SHP77 (cell line): ENCODE measurements at places on chromosomes 11 and 22.
A peak's percentile ranks its signal among the peaks of the same experiment; 100 is the strongest.

GRCh38 chr11:67664696-67665540 lies 9.5 kb downstream of the ALDH3B2 start:
- DNase-seq = no peak

- DNase-seq = peak; percentile 54
Measured at GRCh38 chr11:76629853-76630599, 40.5 kb downstream of the LRRC32 start.

GRCh38 chr22:20548806-20549205 lies 41.4 kb downstream of the MED15 start:
- no peak for DNase-seq

DNA sequence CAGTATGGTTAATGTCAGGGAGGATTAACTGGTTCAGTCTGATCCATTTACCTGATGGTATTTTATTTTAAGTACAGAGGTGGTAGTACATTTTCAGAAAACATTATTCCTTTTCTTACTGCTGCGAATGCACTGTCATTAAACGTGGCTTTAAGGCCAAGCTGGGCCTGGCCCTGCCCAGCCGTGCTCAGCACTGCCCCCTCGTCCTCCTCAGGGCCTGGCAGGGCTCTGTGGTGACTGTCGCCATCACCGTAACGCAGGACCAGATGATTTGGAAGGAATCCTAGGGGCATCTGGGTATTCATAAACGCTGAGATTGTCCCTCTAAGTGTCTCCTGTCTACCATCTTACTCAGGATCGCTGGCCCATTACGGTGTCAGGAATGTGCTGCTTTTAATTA lies 302.0 kb downstream of the TBC1D22A start:
- no peak for DNase-seq
